ENCODE measurements at places on chromosomes 11 and 22.
A peak's percentile ranks its signal among the peaks of the same experiment; 100 is the strongest.

- DNase-seq, result no peak
Measured at GRCh38 chr11:36264011-36264972, 24.9 kb downstream of the COMMD9 start.

DNA sequence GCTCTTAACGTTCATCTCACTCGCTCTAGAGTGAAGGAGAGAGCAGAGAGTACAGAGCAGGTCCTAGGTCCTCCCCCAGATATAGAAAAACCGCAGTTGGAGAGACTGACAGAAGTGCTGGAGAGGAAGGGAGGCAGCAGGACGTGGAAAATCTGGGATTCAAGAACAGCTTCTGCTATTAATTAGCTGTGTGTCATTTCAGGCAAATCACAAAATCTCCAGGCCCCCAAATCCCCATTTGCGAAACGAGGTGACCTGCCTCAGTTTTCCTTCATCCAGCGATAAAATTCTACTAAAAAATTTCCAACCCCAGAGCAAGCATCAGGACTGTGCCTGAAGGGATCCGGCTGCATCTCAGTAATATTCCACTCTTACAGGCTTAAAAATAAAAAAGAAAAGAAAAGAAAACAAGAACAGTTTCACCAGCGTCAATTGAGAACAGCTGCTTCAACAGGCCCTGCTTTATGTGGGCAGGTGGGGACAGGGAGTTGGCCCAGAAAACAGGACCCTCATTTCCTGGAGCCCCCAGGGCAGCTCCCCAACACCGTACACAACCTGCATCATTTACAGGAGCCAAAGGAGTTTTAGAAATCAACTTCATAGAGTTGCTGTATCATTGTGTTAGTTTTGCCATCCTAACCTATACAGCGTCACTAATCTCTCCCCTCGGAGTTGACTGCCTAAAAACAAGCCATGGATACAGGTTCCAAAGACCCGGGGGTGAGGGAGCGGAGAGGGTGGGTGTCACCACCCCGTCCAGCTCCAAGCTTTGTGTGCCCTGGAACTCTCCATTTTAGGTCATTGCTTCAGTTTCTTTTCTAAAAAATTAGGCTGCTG lies 2.3 kb upstream of the MALAT1 start:
- DNase-seq, result no peak

DNA sequence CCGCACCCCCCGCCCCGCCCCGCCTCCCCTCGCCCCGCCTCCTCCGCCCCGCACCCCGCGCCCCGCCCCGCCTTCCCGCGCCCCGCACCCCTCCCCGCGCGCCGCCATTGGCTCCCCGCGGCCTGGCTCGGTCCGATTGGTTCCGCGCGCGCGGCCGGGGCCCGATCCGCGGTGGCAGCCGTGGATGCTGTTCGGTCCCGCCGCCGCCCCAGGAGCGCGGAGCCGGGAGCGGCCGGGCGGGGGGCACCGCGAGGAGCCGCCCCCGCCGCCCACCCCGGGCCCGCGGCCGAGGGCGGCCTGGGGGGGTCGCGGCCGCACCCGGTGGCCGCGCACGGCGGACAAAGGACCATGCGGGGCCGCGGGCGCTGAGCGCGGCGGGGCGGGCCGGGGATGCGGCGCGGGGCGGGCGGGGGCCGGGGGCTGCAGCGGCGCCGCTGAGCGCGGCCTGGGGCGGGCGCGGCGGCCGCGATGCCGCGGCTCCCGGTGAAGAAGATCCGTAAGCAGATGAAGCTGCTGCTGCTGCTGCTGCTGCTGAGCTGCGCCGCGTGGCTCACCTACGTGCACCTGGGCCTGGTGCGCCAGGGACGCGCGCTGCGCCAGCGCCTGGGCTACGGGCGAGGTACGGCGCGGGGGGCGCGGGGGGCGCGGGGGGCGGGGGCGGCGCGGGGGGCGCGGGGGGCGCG lies at the start of gene B4GALNT4:
B4GALNT4 (plus strand) TSS at position 164 of the 683 bp plus-strand sequence; CDS start at position 469, 305 bp downstream.
- no peak for DNase-seq

DNA sequence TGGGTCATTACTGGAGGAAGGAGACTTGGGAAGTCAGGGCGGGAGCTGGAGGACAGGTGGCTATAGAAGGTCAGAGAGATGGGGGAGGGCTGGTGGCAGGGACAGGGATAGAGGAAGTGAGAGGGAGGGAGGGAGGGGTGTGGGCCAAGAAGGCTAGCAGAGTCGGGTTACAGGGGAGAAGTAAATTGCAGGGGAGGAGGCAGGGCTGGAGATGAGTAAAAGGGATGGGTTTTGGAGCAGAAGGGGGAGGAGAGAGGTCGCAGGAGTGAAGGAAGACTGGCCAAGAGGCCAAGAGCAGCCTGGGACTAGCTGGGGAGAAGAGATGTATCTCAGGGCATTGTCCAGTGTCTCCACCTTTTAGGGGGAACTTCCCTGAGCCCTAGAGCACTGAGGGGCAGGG lies 33.0 kb downstream of the LRRC10B start:
- no peak for DNase-seq

- DNase-seq, result no peak
Measured at GRCh38 chr11:2770761-2771301, 71.0 kb upstream of the KCNQ1OT1 start.

DNA sequence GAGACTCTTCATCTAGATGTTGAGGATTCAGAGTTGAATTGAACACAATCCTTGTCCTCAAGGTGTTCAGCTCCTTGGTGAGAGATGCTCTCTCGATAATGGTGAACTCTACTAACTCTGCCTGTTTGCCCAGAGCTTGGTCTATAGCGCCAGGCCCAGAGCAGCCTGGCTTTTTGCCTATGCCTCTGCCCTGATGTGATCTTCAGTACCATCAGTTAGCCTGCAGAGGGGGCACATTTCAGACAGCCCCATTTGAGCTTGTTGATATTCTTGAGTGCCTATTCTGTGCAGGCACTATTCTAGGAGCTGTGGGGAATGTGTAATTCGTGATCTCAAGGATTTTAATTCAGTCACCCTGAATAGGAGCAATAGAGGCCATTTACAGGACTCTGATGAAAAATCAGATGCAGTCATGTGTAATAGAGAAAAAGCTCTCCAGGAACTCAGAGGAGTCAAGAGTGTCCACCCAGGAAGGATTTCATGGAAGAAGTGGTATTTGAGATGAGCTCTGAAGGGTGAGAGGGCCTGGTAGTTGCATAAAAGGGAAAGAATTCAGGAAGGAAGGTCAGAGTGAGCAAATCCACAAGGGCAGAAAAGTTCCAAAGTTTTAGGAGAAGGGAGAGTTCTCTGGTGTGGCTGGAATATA lies 19.3 kb downstream of the GTPBP1 start:
- DNase-seq, result no peak

GRCh38 chr11:88697139-88697538 lies 359.6 kb upstream of the CTSC start:
- DNase-seq, result no peak

DNA sequence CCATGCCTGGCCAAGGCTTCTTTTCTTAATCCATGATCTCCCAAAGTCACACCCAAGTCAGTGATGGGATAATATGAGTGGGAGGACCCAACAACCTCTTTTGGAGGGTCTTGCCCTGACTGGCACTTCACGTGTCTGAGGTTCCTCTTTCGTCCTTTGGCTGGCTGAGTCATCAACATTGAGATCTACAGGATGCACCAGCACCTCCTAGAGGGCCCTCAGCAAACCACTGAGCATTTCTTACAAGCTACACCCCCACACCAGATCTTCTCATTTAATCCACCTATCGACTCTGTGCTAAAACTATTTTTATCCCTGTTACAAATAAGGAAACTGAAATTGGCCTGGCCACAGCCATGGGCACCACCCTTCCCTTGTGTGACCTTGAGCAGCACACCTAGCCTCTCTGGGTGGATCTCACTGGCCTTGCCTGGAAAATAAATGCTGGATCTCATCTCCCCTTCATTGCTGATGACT lies 63.4 kb downstream of the FLI1 start:
- peak; percentile 59 for DNase-seq

DNA sequence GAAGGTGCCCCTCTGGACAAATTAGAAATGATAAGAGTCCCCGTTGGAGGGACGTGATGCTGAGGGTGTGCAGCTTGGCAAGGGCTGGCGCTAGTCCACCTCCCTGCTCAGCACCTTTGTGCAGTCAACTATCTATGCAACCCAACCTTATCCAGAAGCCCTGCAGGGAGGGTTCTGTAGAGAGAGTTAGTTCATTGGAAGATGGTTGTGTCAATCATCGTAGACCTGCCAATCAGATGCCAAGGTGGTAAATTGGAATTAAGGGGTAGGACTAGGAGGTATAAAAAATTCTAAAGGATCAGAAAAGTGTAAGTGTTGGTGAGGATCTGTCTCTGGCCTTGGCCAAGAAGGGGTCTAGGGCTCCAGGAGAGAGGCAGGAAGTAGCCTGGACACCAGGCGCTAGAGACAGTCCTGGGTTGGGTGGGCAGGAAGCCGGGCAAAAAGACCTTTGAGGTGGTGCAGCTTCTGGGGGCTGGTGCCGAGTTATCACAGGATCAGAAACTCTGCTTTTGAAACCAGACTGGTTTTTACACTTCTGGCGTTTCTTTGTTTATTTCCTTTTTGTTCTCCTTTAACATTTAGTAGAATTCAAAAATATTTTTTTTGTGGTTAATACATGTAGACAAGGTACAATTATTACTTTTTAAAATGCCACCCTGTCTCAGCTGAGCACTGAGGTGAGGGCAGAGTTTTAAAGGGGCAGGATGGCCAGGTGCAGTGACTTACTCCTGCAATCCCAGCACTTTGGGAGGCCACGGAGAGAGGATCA lies 1.6 kb downstream of the C1QTNF6 start:
- DNase-seq, result peak; percentile 42

All from stimulated activated CD8-positive, alpha-beta memory T cell treated with anti-CD3 and anti-CD28 coated beads, Interleukin-7, amount 100 ng/mL, for 4 hours (primary cell).